K562 (cell line): ENCODE measurements at places on chromosomes 6 and 20.
A peak's percentile ranks its signal among the peaks of the same experiment; 100 is the strongest.

DNA sequence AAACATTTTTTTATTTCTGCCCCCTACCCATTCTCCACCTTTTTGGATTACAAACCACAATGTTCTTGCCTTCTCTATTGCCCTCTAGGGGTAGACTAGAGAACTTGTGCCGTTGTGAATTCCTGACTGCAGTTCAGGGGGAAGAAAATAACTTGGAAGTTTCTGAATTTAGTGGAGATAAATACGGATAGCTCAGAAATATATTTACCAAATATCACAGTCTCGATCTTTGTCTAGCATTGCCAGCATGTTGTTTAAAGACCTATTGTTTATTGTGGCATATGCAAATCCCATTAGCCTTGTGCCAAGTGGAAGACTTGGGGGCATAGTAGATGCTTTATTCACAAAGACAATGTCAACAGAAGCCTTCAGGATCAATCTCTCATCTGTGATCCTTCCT lies 154.1 kb upstream of the MMS22L start:
- peak; percentile 15 for DNase-seq

- DNase-seq: no peak
These were observed 219.3 kb upstream of the ARID1B start for GRCh38 chr6:156557911-156558259.

- DNase-seq: no peak
These were observed 483.5 kb downstream of the UTRN start for GRCh38 chr6:144768551-144769075.

DNA sequence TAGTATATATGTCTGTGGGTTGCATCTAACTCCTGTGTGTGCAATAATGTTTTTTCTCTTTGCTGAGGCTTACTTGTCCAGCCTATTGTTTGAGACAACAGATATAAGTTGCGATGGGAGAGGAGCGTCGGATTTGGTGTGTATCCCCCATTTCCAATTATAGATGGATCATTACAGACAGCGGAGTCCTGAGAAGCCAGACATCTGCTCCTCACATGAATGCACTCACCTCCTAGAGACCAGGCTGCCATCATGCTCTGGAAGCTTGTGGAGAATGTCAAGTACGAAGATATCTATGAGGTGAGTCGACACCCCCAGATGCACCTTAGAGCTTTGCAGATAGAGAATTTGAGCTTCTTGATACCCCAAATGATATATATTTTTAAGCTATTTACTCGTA lies at the start of gene TFAP2B:
Gene TFAP2B (plus strand): TSS at position 199 of the 400 bp plus-strand sequence. CDS start 21 bp downstream, at position 220.
- no peak for DNase-seq

GRCh38 chr20:1010659-1011058 lies 8.5 kb upstream of the RSPO4 start:
- DNase-seq: no peak
